Omental fat pad (tissue), 4 donors: ENCODE measurements at places on chromosomes 1 and 21.
A peak's percentile ranks its signal among the peaks of the same experiment; 100 is the strongest.

DNA sequence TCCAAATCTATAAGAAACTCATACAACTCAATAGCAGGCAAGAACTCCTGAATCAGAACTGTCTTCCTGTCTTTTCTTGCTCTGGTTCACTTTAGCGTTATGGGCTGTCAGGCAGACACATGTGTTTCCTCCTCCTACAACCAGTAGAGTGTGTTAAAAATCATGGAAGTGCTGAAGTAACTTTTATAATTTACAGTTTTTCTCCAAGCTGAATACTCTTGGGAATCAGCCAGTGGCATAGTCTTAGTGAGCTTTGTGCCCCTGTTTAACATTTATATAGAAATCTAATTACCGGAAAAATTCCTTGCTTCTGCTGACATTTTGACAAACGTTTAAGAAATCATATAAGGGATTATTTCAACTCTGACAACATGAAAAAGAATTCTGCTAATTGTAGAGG is 113.1 kb upstream of the RGS18 start:
- no peak for DNase-seq

GRCh38 chr21:14560139-14560538 is 14.0 kb upstream of the SAMSN1 start:
- DNase-seq, result no peak

GRCh38 chr1:203216274-203217138 is 13.0 kb downstream of the CHIT1 start:
- DNase-seq, result no peak

DNA sequence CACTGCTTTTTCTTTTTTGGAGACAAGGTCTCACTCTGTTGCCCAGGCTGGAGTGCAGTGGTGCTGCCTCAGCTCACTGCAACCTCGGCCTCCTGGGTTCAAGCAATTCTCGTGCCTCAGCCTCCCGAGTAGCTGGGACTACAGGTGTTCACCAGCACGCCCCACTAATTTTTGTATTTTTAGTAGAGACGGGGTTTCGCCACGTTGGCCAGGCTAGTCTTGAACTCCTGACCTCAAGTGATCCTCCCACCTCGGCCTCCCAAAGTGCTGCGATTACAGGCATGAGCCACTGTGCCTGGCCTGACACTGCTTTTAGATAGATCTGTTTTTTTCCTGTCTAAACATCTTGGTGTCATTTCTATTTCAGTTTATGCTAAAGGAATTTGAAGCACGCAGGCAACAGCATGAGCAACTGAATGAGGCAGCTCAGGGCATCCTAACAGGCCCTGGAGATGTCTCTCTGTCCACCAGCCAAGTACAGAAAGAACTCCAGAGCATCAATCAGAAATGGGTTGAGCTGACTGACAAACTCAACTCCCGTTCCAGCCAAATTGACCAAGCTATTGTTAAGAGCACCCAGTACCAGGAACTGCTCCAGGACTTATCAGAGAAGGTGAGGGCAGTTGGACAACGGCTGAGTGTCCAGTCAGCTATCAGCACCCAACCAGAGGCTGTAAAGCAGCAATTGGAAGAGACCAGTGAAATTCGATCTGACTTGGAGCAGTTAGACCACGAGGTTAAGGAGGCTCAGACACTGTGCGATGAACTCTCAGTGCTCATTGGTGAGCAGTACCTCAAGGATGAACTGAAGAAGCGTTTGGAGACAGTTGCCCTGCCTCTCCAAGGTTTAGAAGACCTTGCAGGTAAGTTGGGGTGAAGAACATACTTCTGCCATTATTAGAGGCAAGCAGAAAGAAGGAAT is 106.1 kb upstream of the BMP8A start:
- DNase-seq, result no peak

- DNase-seq, result no peak
Observed at GRCh38 chr1:177873238-177873637, 96.6 kb downstream of the SEC16B start.

- DNase-seq, result no peak
Observed at GRCh38 chr1:41776891-41777441, 141.8 kb downstream of the HIVEP3 start.

GRCh38 chr21:41032541-41032940 is 135.4 kb upstream of the BACE2 start:
- DNase-seq, result no peak

DNA sequence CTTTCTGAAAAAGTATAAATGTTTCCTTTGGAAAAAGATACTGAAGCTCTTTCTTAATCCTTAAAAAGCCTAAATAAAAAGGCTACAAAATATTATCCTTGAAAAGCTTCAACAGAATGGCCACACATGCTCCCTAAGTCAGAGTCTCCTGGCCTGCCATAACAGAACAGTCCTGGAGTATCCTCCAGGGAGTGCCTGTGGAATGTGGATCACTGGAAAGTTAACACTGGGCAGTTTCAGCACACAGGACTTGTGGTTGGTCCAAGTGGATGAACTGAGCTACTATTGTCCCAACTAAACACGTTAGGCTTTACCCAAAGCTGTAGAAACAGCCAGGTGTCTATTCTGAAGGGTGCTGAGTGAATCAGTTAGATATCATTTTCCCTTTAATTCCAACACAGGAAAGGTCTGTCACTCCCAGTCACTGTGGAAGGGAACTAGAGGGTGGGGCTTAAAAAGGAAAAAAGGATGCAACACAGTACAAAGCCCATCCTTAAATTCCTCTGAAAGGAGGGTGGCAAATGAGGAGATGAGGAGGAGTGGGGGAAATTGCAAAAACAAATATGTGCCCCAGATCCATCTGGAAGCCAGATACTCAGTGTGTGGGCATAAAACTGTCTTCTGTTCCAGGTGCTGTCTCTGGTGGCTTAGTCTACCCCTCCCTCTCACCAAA is 196.3 kb upstream of the SPAG17 start:
- no peak for DNase-seq

DNA sequence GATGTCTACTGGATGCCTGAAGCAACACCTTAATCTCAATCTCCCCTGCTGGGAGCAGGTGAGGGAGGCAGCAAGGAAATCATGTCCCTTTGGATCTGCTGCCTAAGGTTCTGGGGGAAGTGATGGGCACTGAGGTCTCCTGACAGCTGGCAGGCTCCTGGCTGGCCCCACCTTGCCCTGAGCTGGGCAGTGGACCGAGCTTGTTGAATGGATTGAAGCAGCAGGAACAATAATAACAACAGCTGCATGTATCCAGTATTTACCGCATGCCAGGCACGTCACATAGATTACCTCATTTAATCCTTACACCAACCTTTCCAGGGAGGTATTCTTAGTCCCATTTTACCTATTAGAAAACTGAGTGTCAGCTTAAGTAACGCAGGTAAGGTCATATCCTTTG is 133.9 kb downstream of the PLXNA2 start:
- no peak for DNase-seq

DNA sequence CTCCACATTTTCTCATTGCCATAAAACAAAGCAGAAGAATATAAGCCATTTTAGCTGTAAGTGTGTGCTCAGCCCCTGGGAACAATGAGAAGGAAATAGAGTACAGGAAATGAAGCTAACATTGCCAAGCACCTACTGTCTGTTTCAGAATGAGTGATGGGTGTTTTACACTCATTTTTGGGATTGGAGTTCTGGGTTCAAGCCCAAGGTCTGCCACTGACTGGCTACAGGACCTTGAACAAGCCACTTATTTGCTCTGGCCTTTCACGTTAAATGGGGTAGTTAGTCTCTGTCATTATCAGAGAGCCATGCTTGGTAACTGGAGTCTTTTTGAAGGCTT is 80.7 kb upstream of the KAZN start:
- no peak for DNase-seq

DNA sequence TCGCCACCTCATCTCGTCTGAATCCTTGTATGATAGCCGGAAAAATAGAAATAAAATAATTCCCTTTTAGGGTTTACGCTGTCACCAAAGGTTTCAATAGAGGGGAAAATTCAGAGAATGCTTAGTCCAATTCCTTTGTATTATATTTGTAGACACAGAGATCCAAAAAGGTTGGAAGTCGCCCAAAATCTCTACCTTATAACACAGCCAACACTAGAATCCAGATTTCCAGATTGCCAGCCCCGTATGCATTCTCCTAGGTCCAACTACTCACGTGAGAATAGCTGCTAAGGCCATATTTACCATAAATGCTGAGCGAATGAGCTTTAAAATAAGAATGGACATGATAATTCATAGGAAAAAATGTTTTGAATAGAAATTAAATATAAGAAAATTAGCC is 124.5 kb downstream of the KCNK1 start:
- DNase-seq, result no peak

DNA sequence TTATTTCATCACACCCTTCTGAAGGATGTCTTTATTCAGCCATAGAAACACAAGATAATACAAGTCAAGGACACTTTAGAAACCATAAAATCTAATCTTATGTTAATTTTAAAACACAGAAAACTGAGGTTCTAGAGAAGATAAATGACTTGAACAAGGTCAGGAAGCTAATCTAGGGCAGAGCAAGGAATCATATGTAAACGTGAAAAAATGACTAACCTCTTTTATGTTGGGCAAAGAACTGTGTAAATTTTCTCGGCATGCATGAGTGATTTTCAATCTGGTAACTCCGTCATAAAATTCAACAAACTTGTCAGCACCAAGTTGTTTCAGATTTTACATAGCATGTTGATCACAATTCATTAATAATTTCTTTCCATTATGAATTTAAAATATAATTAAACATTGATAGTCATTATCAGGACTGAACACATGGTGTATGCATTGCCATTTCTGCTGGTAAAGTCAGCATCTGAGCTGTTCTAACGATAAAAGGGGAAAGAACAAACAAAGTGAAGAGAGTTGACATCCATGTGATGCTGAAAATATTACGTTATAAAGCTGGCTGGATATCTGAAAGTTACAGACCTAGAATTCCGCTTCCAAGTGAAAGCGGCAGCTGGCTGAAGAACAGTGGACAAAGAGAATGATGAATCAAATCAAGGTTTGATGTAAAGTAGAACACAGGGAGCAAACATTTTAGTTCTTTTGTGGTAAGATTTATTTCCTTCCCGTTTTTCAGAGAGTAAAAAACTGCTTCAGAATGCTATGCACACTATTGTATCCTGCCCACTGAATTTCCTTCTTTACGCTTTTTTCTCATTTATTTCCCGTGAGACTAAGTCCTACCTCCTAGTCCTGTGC is 1037.4 kb upstream of the TMPRSS15 start:
- no peak for DNase-seq

DNA sequence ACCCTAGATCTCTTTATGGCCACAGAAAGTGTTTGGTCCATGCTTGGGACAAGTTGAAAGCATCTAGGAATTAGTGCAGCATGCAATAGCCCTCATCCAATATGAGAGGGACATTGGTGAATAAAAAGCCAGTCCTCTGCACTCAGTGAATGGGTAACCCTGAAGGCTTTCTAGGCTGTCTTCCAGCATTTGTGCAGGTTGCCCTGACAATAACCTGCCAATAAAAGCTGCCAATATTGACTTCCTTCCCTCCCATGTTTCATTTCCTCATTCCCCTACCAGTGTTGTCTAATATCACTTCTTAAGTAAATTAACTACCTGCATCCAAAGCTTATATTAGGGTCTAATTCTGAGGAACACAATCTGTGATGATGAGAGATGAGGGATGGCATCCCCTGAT is 563.6 kb upstream of the NEGR1 start:
- DNase-seq, result no peak

GRCh38 chr1:166511761-166512160 is 327.5 kb upstream of the POGK start:
- no peak for DNase-seq

- DNase-seq, result no peak
Observed at GRCh38 chr1:236608930-236609726, 4.8 kb upstream of the HEATR1 start.

GRCh38 chr1:58898739-58899586 is 115.1 kb upstream of the JUN start:
- no peak for DNase-seq

- DNase-seq, result peak; percentile 38
Observed at GRCh38 chr1:110060034-110060661, 10.3 kb downstream of the ALX3 start.

DNA sequence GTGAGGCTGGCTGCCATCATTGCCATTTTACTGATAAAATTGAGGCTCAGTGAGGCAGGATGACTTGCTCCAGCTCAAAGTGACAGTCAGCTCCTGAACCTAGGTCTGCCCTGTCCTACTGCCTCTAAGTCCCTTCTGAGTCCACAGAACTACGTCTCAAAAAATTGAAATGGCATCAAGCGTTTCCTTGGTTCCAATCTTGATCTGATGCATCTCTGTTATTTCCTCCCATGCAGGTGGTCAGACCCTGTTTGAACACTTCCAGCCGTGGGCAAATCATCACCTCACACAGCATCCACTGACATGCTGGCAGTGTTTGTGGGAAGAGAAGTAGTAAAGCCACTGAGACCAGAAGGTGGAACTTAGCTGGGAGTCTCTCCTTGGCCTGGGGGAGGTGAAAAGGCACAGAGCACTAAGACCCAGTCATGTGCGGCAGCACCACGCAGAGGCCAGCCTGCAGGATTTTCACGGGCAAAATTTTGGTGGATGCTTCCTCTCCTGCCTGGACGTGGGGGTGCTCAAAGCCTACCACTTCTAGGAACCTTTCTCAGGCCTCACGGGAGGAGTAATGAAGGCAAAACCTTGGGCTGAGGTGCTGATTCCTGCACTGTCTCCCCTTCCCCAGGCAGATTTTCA is 7.8 kb upstream of the CPLANE2 start:
- DNase-seq, result no peak

DNA sequence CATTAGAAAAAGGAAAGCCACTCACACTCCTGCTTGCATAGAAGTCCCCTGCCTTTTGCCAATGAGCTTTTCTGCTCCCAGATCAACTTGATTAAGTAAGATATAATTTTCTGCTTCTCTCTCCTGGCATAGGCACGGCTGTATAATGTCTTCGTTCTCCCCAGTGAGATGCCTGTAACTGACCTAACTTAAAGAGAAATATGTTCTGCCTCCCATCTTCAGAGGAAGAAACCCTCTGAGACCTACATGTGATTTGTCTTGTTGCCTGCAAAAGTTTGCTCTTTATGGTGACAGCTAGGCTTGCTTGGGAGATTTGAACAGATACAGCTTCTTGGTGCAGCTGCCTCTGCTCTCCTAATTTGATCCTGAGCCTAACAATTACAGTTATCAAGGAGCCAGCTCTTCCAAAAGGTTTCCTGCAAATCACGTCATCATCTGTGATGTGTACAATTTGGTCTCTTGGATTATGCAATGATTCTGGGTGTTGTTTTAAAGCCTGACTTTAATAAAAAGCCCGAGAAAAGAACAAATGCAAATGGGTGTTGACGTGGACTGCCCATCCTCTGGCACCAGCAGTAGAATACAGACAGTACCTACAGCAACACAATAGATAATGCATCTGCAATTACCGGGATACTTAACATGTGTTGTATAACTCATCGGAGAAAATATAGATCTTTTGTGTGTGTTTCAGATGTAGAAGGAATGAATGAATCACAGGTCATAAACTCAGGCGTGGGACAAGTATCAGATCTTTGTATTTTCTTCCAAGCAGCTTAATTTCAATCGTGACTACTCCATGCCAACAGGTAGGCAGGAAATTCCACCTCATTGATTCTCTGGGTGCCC is 76.2 kb upstream of the KAZN start:
- DNase-seq, result no peak
